Peyer's patch (tissue), 4 donors: ENCODE measurements at places on chromosomes 3 and 15. TPM values are rescaled to one million over a fixed set of nuclear protein-coding genes. Genes with fewer than 3 reads are reported as not detected.

Gene CNTN3
- 5.8 TPM for total RNA-seq

- H3K4me3 ChIP-seq, result no peak overlapping the region
- DNase-seq, result no peak
- no peak overlapping the region for H3K27ac ChIP-seq
- H3K36me3 ChIP-seq, result no peaks in the 10 kb centered on the region
- no peaks in the 10 kb centered on the region for H3K4me1 ChIP-seq
- no peaks in the 10 kb centered on the region for H3K27me3 ChIP-seq
Observed at GRCh38 chr3:69218079-69218478, 95.7 kb upstream of the LMOD3 start.

- no peaks in the 10 kb centered on the region for H3K27me3 ChIP-seq
- H3K4me3 ChIP-seq, result no peak overlapping the region
- H3K36me3 ChIP-seq, result no peaks in the 10 kb centered on the region
- H3K4me1 ChIP-seq, result no peaks in the 10 kb centered on the region
- DNase-seq, result no peak
- H3K27ac ChIP-seq, result no peak overlapping the region
Observed at GRCh38 chr15:91369823-91370222, 269.8 kb downstream of the SV2B start.

Gene ADAMTS9
- 5.1 TPM for total RNA-seq

Gene CRYBG3
- total RNA-seq, result 47.0 TPM
